ENCODE measurements at places on chromosomes 6 and 20.

DNA sequence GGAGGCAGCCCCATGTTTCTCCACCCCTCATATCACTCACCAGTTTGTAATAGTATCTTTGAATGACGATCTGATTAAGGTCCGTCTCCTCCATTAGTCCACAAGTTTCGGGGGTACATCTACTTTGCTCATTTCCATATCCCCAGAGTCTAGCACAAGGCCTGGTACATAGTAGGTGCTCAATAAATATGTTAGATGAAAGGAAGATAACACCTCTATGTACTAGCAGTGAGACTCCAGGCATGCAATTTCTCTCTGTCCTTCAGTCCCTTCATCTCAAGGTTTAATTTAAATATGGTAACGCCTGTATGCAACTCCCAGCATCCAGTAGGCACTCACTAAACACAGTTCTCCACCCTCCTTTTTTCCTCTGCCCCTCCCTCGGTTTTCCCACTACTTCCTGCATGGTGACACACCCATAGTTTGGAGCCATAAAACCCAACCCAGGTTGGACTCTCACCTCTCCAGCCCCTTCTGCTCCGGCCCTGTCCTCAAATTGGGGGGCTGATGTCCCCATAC lies 461 bp upstream of the HNF4A start:
- no peak for DNase-seq

DNA sequence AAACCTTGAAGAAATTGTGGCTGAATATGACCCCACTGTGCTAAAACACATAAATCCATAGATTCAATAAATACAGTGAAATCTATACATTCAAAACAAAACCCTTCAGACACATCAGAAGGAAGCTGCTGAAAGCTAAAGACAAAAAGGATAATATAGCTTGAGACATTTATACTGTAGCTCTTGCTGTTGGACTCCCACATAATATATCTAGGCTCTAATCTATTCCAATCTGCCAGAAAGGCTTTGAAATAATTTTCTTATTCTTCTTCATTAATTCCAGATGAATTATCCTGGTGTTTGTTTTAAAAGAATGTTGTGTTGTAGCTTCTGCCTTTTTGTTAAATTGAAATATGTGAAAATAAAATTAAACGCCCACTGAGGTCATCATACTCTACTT lies 454.0 kb downstream of the EYS start:
- DNase-seq: no peak

DNA sequence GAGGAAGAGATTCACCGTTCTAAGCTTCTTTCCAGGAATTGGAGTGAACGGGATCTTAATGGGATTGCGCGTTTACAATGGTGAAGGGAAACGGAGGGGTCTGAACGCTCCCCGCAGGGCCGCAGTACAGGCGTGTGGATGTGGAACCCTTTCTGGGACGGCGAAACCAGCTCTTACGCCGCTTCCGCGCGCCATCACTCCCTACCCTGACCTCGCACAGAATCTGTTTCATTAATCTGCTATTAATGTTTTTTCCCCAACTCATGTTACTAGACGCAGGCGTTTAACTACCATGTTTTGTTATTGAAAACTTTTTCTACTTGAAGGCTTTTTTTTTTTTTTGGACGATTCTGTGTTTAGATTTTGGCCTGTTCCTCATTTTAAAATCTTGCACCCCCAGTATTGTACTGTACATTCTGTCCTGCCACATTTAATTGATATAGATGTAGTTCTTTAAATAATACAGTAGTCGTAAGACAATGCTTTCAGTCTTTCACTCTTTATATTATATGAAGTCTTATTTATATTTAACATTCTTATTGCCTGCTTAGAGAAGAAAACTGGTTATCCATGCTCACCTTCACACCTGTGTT lies 696 bp upstream of the SUPT3H start:
- peak; percentile 46 for DNase-seq

DNA sequence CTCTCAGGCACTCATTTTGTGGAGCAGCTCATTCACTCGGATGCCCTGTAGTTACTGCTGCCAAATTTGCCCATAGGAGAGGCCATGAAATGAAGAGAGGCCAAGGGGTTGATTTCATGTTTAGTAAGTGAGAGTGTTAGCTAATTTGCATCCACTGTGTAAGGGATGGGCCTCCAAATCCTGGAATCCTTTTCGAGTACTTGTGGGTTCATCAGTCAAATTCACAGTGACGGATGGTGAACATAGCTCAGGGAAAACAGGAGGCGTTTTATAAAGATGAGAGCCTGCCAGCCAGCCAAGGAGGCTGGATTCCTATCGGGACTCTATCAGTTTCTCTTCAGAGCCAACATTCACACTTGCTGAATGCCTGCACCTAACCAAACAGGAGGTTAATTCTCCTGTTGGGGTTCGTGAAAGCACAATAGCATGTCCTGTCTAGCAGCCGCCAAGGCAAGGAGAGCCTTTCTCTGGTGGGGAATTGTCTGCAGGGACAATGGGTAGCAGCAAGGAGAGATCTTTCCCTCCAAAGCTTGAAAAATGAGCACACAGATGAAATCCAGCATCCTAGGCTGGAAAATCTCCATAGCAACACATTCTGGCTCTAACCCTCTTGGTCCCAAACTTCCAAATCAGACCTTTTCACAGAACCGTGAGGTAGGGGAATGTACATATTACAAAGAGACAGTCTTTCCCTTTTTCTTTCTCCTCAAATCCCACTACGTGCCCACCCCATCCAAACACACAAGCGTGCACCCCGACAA lies 231.4 kb upstream of the ECI2 start:
- no peak for DNase-seq

DNA sequence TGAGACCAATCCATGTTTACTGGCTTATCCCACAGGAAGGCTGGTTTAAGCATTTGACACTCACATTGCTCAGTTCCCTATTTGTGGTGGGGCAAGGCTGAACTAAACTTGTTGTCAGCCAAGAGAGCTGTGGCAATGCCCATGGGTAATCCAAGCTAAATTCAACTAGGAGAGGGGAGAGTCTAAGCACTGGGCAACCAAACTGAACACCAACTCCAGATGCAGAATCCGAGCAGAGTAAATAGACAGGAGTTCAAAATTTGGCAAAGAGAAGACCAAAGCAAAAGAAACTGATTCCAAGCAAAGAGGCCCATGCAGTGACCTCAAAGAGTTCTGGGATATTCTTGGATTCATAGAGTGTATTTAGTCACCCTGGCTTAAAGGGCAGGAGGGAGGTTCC lies 106.5 kb upstream of the NT5E start:
- no peak for DNase-seq

- DNase-seq: no peak
Measured at GRCh38 chr6:61538801-61539200, 747.2 kb downstream of the KHDRBS2 start.

DNA sequence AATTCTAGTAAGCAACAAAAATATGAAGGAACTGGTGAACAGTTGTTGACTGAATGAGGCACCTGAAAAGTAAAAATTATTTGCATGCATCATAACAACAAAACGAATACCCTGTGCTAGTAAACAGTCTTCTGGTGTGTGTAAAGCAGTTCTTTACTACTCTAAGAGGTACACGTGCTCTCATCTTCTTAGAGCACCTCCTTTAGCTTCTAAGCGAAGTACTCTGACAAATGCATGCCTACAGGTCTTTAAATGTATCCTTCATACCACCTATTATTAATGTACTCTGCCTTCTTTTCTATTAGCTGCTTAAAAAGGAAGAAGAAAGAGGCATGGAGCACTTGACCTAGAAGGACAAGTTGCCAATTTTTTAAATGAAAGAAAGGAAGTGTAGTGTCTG lies 32.2 kb upstream of the MYB start:
- no peak for DNase-seq

DNA sequence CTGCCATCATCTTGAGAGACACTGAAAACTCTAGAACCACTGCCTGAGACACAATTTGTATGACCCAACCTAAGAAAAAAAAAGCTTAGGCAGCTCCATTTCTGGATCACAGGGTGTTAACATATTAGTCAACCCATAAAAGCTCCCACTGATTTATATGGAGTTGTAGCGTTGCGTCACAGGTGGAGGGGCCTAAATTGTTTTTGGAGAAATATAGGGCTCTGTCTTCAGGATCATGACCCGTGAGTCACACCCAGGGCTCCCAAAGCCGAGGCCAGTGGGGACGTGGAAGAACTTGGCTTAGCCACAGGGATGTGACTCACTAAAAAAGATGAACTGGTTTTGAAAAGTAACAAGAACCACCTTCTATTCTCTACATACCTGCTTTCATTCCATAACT lies 116.5 kb upstream of the BMP2 start:
- DNase-seq: no peak

GRCh38 chr20:37317316-37317715 lies 27.9 kb downstream of the MANBAL start:
- DNase-seq: no peak

GRCh38 chr6:165186041-165186440 lies 123.4 kb downstream of the C6orf118 start:
- no peak for DNase-seq

DNA sequence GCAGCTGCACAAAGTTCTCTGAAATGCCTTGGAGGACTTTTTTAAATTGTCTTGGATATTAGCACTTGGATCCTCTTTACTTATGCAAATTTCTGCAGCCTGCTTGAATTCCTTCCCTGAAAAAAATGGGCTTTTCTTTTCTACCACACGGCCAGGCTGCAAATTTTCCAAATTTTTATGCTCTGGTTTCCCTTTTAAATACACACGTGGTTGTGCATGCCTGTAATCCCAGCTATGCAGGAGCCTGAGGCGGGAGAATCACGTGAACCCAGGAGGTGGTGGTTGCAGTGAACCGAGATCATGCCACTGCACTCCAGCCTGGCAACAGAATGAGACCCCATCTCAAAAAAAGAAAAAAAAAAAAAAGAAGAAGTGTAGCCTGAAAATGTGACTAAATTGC lies 76.1 kb upstream of the PRND start:
- DNase-seq: no peak

DNA sequence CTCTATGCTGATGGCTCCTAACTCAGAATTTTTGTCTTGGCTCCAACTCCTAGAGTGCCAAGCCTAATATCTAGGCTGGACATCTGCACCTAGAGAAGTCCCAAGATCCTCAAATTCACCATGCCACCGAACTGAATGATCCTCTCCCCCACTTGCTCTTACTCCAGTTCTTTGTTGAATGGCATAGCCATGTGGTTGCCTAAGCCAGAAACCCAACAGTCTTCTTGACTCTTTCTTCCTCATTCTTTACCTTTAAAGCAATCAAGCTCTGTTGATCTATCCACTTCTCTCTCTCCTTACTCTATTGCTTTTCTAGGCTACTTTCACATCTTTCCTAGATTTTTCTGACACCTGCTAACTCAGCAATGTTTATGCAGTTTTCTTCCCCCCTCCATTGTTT lies 126.5 kb upstream of the FOXO3 start:
- DNase-seq: no peak

- no peak for DNase-seq
Measured at GRCh38 chr6:118354641-118355040, 193.5 kb upstream of the PLN start.

GRCh38 chr6:167836721-167837120 lies 10.0 kb downstream of the AFDN start:
- DNase-seq: no peak

GRCh38 chr20:61908057-61909026 lies 157.3 kb downstream of the TAF4 start:
- DNase-seq: no peak

GRCh38 chr20:17625246-17626051 lies 55.6 kb downstream of the DSTN start:
- DNase-seq: no peak

DNA sequence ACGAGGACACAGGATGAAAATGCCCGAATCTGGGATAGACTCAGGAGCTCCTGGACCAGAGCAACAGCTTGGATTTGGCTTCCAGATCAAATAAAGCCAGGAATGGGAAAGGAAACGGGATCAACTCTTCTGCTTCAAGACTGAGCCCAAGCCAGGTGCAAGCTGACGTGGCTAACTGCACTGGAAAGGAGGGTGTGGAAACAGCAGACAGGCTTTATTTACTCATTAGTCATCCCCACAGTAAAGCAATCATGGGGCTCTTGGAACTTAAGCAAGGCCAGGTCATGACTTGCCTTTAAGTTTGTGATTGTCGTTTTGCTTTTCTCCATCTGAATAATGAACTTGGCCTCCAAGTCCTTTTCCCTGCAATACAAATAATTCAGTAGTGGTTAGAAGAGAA lies 45.2 kb downstream of the KIF16B start:
- DNase-seq: no peak

GRCh38 chr20:6806275-6806674 lies 38.8 kb downstream of the BMP2 start:
- DNase-seq: no peak

DNA sequence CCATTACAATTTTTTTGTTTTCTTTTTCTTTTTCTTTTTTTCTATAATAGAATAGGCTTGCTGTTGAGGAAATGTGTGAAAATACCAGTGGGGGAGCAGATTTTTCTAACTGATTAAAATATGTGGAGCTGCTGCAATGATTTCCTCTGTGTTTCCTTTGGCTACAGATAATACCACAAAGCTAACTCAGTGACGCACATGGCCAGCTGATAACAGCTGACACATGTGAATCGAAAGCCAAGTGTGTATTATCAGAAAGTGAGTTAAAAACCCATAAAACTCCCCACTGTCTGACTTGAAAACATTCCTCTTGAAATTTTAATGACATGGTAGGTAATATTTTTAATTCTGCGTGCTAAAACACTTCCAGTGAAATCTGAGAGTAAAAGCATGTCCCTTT lies 70.8 kb upstream of the AHI1 start:
- DNase-seq: peak; percentile 6

GRCh38 chr20:35012227-35013069 lies 56.8 kb downstream of the MYH7B start:
- DNase-seq: no peak

DNA sequence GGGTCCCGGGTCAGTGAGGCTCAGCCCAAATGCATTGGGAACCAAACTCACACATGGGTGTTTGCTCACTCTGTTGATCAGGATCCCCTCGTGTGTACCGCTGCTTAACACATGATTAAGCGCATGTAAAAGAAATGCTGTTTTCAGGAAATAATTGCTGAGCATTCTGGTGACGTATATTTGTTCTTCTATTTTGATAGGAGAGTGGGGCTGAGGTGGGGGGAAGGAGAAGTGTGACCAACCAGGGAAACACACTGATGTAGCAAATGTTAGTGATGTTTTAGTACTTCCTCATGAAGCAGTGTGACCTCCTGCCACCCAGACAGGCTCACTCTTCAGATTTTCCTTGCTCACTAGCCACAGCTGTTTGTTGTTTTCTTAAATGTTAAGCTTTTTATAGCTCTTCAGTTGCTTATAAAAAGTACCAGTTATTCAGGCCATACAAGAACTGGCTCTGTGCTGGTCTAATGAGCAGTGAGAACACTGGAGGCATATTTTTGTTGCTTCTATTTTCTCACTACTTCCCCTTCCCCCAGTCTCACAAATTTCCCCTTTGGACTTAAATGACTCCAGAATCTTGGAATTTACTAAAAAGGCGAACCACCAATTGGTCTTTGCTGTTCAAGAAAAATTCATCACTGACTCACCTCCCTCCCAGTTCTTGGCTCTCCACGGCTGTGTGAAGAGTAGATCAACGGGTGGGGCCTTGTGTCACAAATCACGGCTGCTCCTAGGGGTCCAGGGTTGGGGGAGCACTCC lies 79.2 kb upstream of the BACH2 start:
- no peak for DNase-seq

GRCh38 chr20:58878399-58878798 lies 25.9 kb downstream of the GNAS start:
- no peak for DNase-seq

- DNase-seq: no peak
Measured at GRCh38 chr6:131776985-131777384, 30.8 kb upstream of the ENPP1 start.

- DNase-seq: no peak
Measured at GRCh38 chr20:33318096-33318429, 35.0 kb downstream of the BPIFB1 start.

GRCh38 chr6:73393278-73393677 lies 1.4 kb upstream of the DDX43 start:
- no peak for DNase-seq

GRCh38 chr6:11580686-11581405 lies 43.3 kb downstream of the TMEM170B start:
- no peak for DNase-seq

All from CD4-positive, alpha-beta T cell treated with Interleukin-6 for 4 hours (primary cell).